Activated CD4-positive, alpha-beta T cell treated with anti-CD3 and anti-CD28 coated beads, Interleukin-2, amount 50 U/mL, for 1 hour (primary cell): ENCODE measurements at places on chromosomes 6 and 20.

DNA sequence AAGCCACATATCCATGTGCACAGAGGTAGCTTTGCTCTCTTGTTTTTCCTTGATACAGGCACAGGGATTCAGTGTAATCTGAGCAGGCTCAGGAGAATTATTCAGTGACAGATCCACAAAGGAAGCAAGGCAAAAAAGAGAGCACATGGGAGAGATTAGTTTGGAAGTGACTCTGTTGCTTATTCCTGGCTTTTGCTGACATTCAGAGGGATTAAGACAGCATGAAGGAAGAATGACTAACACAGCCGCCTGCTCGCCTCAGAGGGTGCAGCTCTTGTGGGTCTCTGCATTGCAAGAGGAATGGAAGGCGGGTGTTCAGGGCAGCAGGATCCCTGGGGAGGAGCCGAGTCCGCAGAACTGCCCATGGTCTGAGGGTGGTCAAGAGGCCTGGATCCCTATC lies 203.4 kb upstream of the KCNQ5 start:
- DNase-seq, result no peak

DNA sequence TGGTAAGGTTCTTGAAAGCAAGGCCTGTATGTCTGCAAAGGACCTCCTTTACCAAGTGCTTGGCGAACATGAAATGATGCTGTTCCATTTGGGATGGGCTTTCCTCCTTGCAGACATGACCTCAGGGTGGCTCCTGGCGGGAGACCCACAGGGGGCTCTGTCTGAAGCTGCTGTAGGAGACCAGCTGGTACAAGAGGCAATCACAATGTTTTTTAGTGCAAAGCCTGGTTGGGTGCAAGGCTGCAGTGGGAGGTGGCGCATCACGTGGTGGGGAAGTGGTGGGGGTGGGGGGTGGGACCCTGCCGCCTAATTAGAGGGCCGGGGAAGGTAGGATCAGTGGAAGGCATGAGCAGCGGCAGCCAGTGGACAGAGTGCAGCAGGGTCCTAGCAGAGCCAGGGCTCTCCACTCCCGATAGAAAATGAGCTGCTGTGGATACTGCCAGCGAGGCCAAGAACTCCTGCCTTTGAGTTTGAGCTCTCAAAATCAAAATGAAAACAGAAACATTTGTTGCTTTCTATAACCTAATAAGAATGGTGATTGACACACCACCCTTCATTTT lies 9.1 kb upstream of the ARMC2 start:
- DNase-seq, result no peak

- no peak for DNase-seq
These were observed 35.9 kb upstream of the PIM1 start for GRCh38 chr6:37134036-37134395.

DNA sequence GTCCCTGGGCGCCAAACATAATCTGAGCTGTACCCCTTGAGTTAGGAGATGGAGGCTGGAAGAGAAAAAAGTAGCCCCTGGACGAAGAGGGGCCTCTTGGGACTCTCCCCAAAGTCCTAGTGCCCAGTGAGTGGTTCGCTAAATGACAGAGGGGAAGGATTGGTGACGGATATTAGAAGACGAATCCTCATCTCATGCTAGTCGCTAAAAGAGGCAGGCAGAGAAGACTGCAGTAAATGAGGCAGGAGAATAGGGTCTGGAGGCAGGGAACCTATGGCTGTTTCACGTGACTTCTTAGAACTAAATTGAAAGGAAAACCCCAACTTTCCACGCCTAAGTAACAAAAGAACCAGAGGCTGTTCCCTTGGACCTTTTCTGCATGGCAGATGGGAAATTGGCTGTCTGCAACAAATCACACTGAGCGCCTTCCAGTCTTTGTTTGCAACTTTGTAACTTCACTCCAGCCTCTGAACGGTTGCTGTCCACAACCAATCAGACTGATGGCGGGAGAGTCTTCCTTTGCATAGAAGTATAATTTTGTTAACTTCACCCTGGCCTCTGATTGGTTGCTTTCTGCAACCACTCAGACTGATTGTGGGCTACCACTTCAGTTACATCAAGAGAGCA lies 731 bp upstream of the RBL1 start:
- no peak for DNase-seq

GRCh38 chr6:140319209-140319608 lies 944.8 kb upstream of the CITED2 start:
- DNase-seq, result no peak

- no peak for DNase-seq
These were observed 10.9 kb upstream of the E2F1 start for GRCh38 chr20:33697129-33697528.

DNA sequence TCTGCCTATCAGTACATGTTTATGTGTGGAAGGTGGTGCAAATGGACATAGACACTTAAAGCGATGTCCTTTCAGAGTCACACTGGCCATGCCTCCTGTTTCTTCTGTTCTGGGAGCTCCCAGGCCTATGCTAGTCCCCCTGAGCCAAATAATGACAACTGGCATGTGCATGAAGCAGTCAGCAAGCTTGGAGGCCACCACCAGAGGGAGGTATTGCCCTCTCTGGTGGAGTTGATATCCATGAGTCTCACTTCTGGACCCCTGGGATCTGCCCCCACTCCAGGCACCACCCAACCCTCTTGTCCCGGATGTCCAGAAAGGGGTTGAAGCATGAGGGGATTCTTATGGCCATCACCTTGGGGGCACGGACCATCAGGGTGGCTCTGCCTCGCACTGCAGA lies 172.2 kb downstream of the AIG1 start:
- DNase-seq, result no peak

DNA sequence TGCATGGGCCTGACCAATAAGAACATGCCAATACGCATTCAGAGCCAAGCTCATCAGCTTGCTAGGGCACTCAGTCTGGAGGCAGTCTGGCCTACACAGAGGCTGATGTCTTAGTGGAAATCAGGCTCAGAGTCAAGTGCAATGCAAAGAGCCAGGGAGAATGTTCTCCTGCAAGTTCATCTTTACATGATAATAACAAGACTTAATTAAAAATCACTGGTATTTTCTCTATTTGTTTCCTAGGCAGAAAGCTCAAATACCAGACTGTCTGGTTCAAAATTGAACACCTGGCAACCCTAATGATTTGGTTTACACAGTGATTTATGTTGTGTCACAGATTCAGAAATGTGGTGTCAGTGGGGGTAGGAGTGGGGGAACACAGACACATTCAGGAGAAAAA lies 689.3 kb upstream of the FLRT3 start:
- DNase-seq, result no peak

DNA sequence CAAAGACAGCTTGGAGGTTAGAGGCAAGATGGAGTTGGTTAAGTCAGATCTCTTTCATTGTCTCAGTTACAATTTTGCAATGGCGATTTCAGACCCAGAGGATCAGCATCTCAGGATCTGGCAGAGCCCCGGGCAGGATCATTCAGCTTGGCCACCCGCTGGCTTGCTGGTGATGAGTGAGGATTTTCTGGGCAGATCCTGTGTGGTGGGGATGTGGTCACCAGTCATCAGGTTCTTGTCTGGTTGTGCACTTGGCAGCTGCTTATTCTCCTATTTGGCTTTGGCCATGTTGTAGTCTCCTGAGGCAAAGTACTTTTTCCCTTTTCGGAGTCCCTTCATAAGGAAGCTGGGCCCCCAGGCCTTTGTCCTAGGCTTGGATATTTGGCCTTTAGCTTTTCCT lies 953.9 kb downstream of the KIF16B start:
- DNase-seq, result no peak

- no peak for DNase-seq
These were observed 26.7 kb downstream of the FOXO3 start for GRCh38 chr6:108587258-108588059.

DNA sequence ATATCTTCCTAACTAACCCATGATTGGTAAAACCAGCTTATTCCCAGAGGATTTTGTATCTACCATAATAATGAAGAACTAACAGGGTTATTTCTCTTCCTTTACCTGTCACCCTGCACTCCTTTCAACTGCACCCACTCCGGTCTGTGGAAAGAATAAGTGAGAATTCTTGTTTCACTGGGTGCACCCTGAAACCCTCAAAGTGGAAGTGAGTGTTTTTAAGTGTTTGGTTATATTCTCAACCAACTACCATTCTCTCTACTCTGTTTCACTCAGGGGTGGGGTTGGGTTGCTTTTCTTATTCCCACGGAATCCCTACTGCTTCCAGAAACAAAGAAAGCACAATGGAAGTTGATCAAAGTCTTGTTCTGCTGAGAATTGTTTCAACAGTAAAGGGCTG lies 42.6 kb upstream of the KHDRBS2 start:
- no peak for DNase-seq

DNA sequence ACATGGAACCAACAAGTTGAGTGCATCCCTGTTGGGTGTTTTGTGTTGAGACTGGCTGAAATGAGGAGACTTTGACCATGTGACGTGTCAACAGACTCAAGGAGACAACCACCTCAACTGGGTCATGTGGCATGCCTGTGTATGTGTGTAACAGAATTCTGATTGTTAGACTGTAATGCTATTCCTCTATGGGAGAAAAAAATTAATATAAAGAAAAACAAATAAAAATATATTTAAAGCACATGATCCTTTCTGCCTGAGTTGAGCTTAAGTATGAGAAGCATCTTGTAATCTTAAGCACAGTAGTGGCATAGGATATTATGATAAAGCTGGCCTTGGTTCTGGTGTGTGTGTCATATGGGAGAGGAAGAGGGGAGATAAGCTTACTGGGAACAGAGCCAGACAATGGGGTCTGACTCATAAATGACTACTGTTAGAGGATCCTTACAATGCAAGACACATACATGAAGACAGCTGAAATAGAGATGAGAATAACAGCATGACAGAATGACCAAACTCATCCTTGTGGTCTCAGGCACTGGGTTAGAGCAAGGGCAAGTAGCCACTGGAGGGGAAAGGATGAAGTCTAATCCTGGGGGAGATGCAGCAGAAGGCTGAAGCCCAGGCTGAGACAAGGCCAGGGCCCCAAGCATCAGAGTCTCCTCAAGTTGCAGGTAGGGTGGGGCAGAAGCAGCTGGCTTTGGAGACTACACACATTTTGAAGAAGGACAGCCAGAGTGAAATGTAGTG lies 9.2 kb downstream of the TP53INP2 start:
- DNase-seq, result no peak

DNA sequence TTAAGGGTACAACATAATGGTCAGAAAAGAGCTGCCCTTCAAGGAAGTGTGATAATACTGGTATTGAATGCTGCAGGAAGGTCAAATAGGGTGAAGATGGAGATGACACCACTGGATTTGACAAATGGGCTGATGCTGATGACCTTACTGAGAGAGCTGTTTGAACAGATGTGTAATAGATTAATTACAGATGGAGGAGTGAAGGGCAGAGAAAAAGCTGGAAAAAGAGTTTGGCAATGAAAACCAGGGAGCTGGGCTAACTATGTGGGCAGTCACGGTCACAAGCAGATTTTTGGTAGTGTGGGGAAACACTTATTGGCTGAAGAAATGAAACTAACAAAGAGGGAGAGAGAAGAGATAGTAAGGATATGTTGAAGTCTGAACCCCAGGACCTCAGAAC lies 83.6 kb upstream of the ENPP5 start:
- no peak for DNase-seq

- no peak for DNase-seq
These were observed 62.4 kb upstream of the MRPS10 start for GRCh38 chr6:42279966-42280629.

DNA sequence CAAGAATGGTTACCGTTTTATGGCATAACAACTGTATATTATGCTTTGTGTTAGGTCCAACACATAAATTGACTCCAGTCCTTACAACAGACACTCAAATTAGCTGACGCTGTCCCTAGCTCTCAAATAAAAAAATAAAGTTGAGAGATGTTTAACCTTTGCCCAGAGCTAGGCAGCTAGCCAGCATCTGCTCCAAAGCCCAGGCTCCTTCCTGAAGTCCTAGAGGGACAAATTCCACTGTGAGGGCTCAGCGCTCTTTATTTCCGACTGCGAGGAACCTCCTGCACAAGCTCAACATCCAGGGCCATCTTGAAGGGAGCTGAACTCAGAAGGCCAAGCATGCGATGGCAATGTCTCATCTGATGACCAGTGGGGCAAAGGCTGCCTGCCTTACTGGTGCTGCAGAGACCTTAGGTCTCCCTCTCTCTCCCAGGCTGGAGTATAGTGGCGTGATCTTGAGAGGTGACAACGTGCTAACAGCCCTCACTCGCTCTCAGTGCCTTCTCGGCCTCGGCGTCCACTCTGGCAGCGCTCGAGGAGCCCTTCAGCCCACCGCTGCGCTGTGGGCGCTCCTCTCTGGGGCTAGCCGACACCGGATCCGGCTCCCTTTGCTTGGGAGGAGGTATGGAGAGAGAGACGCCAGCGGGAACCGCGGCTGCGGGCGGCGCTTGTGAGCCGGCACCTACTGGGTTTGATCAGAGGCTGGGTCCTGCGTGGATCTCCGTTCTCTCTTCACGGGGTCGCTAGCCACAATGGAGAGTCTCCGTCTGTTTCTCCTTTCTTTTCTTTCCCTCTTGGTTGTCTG lies 24.7 kb upstream of the GFOD1 start:
- DNase-seq, result no peak

DNA sequence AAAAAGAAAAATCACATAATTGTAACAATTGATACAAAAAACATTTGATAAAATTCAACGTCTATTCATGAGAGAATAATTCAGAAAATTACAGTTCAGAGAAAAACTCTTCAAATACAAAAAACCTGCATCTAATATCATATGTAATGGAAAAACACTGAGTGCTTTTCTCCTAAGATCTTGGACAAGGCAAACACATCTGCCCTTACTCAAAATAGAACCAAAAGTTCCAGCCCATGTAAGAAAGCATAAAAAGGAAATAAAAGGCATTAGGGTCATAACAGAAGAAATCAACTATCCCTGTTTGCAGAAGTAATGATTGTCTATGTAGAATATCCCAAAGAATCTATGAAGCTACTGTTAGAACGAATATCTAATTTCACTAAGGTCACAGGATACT lies 721.4 kb downstream of the RFPL4B start:
- DNase-seq, result no peak

GRCh38 chr6:135537741-135538301 lies 40.3 kb upstream of the AHI1 start:
- no peak for DNase-seq

- no peak for DNase-seq
These were observed 738.4 kb downstream of the DHX35 start for GRCh38 chr20:39700528-39700927.

- no peak for DNase-seq
These were observed 23.2 kb upstream of the FAM50B start for GRCh38 chr6:3825851-3826581.

DNA sequence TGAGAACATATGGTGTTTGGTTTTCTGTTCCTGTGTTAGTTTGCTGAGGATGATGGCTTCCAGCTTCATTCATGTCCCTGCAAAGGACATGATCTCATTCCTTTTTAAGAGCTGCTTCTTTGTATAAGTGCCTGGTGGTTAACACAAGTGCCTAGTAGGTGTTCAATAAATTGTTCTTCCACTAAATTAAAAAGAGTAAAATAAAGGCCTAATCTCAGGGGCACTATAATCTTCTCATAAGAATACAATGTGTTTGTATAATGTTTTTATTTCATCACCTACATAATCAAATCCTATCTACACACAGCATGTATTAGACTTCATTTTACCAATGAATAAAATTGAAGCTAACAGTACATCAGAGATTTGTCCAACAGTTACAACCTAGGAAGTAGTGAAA lies 252.7 kb downstream of the KHDC1L start:
- DNase-seq, result no peak

- DNase-seq, result no peak
These were observed 19.6 kb upstream of the SERPINB1 start for GRCh38 chr6:2861060-2861821.

GRCh38 chr6:154414021-154414813 lies 57.6 kb upstream of the IPCEF1 start:
- no peak for DNase-seq

- no peak for DNase-seq
These were observed 30.7 kb upstream of the TMEM14A start for GRCh38 chr6:52640170-52640569.
